ENCODE measurements at places on chromosomes 4 and X.

GRCh38 chr4:7862561-7863192, 77.0 kb downstream of the AFAP1 start:
- no peaks in the 10 kb centered on the region for H3K4me1 ChIP-seq
- H3K4me3 ChIP-seq = no peak overlapping the region
- H3K27me3 ChIP-seq = no peaks in the 10 kb centered on the region

GRCh38 chr4:185304944-185305690, 90.6 kb downstream of the LRP2BP start:
- H3K27ac ChIP-seq = no peak overlapping the region
- DNase-seq = no peak
- H3K36me3 ChIP-seq = peaks cover 7% of the 10 kb centered on the region
- H3K4me3 ChIP-seq = no peak overlapping the region

- H3K36me3 ChIP-seq = no peaks in the 10 kb centered on the region
- DNase-seq = no peak
- no peaks in the 10 kb centered on the region for H3K4me1 ChIP-seq
- no peak overlapping the region for H3K27ac ChIP-seq
- no peak overlapping the region for H3K4me3 ChIP-seq
These were observed 58.9 kb downstream of the PLAC1 start for GRCh38 chrX:134599184-134599914.

GRCh38 chr4:155491336-155492120, 114.8 kb upstream of the MAP9 start:
- no peak for DNase-seq
- peaks cover 2% of the 10 kb centered on the region for H3K4me1 ChIP-seq
- H3K4me3 ChIP-seq = no peak overlapping the region
- H3K27ac ChIP-seq = no peak overlapping the region

- DNase-seq = no peak
- no peaks in the 10 kb centered on the region for H3K4me1 ChIP-seq
- H3K36me3 ChIP-seq = peaks cover 7% of the 10 kb centered on the region
- H3K27me3 ChIP-seq = no peaks in the 10 kb centered on the region
- H3K27ac ChIP-seq = no peak overlapping the region
These were observed 327.8 kb downstream of the NR3C2 start for GRCh38 chr4:148114436-148114835.

GRCh38 chr4:23788460-23788859, 101.4 kb downstream of the PPARGC1A start:
- no peaks in the 10 kb centered on the region for H3K27me3 ChIP-seq
- no peak overlapping the region for H3K4me3 ChIP-seq
- no peaks in the 10 kb centered on the region for H3K4me1 ChIP-seq
- H3K36me3 ChIP-seq = no peaks in the 10 kb centered on the region
- no peak overlapping the region for H3K27ac ChIP-seq

DNA sequence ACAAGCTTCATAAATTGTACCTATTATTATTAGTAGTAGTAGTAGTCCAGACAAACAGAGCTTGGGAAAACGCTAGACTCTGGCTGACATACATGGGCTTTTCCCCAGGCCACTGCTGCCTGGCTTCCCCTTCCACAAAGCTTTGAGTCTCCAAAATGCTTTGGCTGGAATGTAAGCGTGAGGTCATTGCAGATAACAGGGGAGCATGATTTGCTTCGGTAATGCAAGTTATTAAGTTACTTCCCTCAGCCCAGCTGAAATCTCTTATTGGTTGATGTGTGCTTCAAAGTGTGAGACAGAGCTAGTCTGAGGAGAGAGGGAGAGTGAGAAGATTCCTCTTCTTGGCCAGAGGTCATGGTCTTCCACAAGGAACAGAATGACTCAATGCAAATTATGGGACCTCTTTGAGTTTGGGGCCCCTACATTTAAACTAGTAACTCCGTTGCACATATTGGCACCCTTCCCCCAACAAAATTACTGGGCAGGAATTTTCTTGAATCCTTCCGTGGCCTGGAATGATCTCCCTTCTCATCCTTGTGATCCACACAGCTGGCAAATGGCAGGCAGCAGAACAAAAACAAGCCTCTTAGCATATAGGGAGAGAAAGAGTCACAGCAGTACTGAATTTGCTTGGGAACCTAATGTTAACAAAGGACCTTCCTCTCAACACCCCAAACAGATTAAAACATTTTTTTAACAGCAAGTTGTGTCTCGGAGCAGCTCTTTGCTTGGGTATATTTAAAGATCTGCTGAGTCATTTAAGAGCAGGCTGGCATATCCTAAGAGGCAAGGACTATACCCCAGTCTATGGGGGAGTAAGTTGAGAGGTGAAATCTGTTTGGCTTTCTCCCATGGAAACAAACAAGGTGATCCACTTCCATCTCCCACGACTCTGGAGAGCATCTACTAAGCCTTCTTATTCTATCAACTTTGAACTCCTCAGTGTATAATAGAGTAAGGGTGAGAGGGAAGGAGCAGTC, 19.9 kb downstream of the AR start:
- DNase-seq = no peak
- no peaks in the 10 kb centered on the region for H3K36me3 ChIP-seq
- H3K4me3 ChIP-seq = no peak overlapping the region
- H3K27ac ChIP-seq = peak overlapping the region; percentile 43

DNA sequence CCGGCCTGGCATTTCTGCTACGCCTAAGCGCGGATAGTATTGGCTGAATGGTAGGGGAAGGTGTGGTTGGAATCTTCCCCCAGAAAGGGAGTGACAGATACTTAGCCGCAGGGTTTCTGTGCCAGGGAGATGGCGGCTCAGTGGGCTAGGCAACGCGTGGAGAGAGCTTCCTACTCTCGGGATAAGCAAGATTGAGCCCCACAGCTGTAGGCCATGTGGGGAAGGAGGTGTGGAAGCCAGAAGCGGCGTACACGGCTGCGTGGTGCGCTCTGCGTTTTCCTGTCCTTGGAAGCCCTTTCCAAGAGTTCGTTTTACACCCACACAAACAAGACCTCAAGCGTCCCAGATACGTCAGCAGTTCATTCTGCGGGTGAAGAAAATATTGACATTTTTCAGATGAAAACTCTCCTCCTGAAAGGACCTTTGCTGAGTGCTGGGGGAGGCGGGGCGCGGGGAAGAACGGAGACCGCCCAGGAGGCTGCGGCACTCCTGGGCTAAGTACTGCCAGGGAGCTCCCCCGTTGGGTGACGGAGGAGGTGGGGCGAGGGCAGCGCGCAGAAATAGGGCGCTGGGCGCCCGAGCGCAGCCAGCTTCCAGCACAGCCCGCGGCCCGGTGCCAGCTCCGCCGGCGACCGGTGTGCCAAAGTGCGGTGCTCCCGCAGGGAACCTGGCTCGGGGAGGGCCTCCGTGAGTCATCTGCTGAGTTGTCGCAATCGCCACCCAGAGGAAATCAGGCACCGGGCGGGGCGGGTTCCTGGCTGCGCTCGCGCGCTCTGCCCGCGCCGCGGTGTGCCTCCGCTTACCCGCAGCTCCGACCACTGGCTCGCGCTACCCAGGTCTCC, at the start of gene GPAT3:
TSS of gene GPAT3 (plus strand) at position 589 of the 842 bp plus-strand sequence. CDS start 515 bp downstream, outside the sequence.
- H3K27ac ChIP-seq = no peak within 1 kb of the TSS
- no peaks in the 10 kb centered on the region for H3K4me1 ChIP-seq
- no peaks in the 10 kb centered on the region for H3K36me3 ChIP-seq

DNA sequence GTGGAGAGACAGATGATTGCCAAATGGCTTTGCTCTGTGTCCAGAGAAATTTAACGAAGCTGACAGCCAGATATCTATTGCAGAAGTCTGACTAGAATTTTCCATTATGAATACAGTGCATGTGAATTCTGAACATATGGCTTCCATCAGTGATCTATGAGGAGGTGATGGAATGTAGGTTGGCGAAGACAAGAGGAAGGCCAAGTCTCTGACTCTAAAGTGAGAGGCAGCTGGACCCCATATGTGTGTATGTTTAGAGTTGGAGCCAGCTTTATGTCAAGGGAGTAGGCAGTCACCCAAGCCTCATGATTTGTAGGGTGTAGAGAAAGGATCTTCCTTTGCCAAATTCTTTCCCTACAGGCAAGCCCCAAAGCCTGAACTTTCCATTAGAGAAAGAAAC, 76.2 kb upstream of the TEX13D start:
- H3K36me3 ChIP-seq = no peaks in the 10 kb centered on the region
- no peak overlapping the region for H3K27ac ChIP-seq
- H3K4me1 ChIP-seq = peaks cover 3% of the 10 kb centered on the region
- no peak overlapping the region for H3K4me3 ChIP-seq
- H3K27me3 ChIP-seq = no peaks in the 10 kb centered on the region

Data from aorta (tissue), 5 donors.